Stimulated activated CD4-positive, alpha-beta T cell treated with anti-CD3 and anti-CD28 coated beads, Interleukin-1b, Interleukin-23, amount 100 ng/mL, for 4 hours (primary cell): ENCODE measurements at places on chromosomes 6 and 20.

GRCh38 chr20:36498386-36499179 is 42.7 kb upstream of the MYL9 start:
- no peak for DNase-seq

DNA sequence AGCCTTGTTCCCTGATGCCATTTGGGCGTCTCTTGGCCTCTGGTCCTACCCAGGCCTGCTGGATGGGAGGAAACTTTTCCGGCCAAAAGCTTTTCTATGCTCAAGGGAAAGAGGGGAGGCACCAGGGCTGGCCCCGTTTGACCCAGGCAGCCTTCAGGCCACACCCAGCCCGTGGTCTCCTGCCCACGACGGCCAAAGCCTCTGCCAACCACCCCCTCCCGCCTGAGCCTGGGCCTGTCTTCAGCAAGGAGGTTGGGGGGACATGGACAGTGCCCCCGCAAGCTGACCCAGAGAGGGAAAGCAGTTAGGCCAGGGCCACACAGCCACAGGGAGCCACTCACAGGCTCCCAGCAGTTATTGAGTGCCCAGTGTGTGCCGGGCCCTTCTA is 49.5 kb downstream of the SRC start:
- DNase-seq, result no peak

DNA sequence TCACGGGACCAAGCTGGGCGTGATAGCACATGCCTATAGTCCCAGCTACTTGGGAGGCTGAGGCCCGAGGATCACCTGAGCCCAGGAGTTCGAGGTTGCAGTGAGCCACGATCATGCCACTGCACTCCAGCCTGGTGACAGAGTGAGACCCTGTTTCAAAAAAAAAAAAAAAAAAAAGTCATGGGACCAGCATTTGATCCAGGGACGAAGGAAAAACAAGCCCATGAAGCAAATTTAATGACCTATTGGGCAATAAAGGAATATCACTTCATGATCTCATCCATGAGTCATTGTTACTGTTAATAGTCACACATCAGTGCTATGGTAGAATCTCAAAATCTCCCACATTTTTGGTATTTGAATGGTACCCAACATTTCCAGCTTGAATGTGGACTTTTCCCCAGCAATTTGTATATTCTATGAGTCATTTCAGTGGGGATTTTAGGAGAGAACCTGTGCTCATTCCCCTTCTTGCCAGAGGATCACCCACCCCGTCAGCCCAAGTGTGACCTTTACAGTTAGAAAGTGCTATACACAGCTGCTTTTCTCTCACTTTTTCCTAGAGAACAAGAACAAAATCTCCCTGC is 8.5 kb upstream of the SOD2 start:
- DNase-seq, result no peak

- DNase-seq, result no peak
These were observed 31.2 kb downstream of the FASTKD5 start for GRCh38 chr20:3128275-3128984.

DNA sequence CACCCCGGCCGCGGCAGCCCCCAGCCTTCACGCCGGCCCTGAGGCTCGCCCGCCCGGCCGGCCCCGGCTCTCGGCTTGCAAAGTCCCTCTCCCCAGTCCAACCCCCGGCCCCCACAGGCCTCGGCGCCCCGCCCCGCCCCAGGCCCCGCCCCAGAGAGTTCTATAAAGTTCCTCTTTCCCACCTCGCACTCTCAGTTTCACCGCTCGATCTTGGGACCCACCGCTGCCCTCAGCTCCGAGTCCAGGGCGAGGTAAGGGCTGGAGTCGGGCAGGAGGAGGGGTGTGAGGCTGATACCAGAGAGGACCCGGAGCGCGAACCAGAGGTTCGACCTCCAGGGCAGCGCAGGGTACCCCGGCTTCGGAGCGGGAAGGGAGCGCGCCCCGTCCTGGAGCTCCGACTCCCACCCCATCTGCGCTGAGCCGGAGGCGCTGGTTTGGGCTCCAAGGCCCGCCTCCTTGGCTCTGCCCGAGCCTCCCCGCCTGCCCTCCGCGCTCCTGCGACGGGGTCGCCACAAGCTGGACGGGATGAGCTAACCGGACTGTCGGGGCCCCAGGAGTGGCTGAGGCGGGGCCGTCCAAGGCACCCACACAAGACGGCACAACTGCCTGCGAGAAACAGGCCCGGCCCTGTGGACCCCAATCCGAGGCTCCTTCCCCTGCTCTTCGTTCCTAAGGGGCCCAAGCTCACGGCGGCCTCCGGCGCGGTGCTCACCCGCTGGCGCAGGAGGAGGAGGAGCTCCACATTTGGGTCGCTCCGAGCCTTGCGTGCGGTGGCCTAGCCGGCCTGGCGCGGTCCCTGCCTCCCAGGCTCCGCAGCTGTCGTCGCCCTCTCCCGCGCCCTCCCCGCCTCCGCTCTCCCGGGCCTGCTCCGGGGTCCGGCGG is at the start of gene IRF4:
TSS of gene IRF4 (plus strand) at position 194 of the 882 bp plus-strand sequence. CDS start 1,401 bp downstream, outside the sequence.
- peak; percentile 77 for DNase-seq

DNA sequence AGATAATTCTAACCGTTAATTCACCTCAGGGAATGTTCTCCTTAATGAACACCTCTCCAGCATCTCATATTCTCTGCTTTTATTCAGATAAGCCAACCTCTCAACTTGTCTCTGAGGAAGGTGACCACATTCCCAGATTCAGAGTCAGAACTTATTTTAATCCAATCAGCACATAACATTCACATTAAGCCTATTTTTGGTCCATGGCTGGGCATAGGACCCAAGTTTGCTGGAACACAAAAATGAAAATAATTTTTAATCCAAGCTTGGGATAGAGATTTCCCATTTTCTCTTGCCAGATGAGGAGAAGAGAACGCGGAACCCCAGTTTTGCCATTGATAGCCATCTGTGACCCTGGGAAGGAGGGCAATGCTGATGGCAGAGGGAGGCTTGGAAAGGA is 126.5 kb downstream of the FRK start:
- no peak for DNase-seq

DNA sequence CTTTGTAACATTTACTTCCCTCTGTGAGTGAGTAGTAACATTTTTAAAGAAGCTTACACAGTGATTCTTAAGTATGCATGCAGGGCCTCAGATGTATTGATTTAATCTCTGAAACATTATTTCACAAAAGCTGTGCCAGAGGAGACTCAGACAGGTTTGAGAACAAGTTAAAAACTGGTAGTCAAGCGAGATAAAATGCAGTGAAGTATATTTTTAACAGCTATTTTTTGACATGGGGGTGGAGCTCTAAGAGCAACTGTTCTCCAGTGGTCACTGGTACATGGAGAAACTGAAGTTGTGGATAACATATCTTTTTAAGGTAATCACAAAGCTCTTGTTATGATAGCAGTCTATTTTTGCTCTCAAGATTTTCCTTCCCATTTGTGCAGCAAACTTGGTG is 20.4 kb downstream of the DSTN start:
- DNase-seq, result no peak

DNA sequence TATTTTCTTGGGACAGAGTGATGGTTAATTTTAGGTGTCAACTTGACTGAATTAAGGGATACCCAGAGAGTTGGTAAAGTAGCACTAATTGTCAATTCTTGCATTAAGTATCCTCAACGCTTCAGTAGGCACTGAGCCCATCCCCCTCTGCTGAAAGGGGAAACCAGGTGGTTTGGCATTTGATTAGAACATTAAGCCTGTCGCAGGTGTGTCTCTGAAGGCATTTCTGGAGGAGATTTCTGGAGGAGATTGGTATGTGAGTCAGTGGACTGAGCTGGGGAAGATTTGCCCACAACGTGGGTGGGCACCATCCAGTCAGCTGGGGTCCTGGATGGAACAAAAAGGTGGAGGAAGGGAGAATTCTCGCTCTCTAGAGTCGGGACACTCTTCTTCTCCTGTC is 119.8 kb downstream of the RFX6 start:
- DNase-seq, result no peak

DNA sequence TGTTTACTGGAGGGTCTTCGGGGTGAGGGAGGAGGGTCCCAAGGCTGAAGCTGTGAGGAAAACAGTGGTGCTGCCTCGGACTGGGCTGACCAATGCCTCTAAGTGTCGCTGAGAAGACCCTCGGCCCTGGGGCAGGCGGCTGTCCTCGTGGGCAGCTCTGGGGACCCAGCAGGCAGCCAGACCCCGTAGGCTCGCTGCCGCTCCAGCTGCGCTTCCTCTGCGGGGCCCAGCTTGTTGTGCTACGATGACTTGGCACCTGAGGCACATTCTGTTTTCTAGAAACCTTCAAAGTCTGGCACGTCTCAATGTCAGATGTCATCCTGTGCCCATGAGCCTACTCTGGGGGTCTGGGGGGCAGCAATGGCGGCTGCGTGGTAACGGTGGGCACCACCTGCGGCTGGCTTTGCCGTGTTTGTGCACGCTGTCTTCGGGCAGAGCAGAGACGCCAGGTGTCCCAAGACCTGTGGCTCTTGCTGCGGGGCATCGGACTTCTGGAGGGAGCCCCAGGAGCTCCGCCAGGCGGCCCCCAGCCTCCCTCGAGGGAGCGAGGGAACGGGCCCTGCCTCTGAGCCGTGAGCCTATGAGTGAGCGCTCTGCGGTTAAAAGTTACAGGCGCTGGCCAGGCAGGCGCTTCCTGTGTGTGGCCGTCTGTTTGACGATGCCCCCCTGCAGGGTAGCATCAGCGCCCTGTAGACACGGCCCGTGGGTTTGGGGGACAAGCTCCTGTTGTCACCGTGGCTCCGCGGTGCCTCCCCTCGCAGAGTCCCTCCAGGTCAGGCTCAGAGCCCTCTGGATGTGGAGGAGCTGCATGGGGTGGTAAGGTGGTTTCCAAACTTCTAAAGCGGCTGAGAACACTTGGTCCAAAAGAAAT is 6.8 kb downstream of the SLC17A9 start:
- no peak for DNase-seq

- no peak for DNase-seq
These were observed 56.2 kb downstream of the SNX9 start for GRCh38 chr6:157879034-157879872.

- peak; percentile 67 for DNase-seq
These were observed 76.2 kb downstream of the FAM229B start for GRCh38 chr6:112163295-112164257.

DNA sequence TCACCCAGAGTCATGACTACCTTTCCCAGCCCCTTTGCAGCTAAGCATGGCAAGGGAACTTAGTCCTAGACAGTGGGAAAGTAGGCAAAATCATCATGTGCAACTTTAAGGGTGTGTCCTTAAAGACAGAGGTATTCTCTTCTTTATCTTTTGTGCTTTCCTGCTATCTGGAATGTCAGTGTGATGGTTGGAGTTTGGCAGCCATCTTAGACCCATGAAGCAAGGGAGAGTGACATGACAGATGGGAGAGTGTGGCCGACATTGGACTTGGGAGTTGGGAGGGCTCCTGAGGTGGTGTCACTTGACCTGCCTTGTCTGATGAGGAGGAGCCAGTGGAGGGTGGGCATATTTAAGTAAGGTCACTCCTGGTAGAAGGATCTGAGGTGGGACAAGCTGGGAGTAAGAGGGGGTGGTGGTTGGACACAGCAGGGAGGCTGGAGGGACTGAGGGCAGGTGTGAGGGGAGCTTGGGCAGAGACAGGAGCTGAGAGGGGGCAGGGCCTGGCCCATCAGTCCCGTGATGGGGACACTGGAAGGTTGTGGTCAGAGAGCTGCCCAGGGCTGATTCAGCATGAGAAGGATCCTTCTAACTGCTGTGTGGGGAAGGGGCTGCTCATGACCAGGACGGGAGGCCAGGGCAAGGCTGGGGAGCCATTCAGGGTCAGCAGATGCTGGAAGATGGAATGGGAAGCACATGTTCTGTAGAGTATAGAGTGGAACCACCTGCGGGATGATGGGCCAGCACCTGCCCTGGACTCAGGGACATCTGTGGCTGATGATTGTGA is 29.5 kb upstream of the SULF2 start:
- no peak for DNase-seq

DNA sequence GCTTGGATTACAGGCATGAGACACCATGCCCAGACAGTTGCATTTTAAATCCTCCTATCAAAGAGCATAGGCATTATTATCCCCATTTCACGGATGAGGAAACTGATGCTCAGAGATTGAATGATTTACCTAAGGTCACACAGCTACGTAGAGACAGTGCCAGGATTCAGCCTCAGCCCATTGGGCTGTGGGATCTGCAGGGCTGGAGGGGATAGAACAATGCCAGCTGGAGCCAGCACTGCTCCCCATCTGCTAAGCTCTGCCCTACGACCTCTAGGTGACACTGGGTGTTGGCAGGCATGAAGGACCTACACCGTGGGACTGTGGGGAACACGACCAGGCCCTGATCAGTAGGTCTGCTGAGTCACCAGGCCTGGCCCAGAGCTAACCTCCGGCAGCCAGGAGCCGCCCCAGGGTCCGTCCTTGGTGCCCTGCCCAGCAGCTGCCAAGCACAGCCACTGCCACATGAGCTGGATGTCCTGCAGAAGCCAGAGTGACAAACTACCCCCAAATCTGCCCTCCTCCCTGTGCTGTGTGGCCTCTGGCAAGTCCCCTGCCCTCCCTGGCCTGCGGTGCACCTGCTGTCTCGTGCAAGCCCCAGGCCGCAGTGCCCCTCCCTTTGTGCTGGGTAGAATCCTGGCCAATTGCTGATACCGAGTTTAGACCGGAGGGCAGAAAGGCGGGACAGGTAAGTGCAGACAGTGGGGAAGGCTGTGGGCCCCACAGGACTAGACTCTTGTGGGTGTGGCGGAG is 47.6 kb upstream of the PTGIS start:
- DNase-seq, result no peak

DNA sequence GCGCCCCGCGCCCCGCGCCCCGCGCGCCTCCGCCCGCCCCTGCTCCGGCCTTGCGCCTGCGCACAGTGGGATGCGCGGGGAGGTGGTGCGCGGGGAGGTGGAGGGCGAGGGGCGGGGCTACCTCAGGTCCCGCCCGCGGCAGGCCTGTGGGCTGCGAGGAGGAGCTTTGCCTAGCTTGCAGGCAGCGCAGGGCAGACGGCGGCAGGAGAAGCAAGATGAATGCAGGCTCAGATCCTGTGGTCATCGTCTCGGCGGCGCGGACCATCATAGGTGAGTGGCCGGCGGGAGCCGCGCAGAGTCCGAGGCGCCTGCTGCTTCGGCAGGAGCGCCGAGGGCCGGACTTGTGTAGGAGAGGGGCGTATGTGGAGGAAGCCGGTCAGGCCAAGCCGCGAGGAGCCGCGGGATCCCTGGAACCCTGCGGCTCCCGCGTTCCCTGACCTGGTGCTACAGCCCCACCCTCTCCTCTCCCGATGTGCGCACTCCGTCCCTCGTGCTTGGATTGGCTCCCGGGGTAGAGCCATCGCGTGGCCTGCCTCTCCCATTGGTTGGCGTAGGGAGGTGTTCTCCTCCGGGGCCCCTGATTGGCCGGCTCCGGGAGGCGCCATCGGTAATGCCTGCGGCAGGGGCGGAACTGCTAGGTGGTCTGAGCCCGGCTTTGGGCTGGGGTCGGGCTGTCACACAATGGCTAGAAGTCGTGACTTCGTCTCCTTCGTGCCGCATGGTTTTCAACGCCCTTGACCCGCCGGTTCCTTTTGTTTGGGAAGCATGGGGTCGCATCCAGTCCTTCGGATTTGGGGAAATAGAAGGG is at the start of gene ACAT2:
TSS of gene ACAT2 (plus strand) at position 173 of the 808 bp plus-strand sequence. CDS start at position 216, 43 bp downstream.
- peak; percentile 80 for DNase-seq

- no peak for DNase-seq
These were observed 679 bp upstream of the RING1 start for GRCh38 chr6:33207552-33208090.

GRCh38 chr20:58308680-58309527 is 611 bp upstream of the RAB22A start:
- DNase-seq, result no peak
